AG04449 (cell line): ENCODE measurements at places on chromosomes 6 and 20.

DNA sequence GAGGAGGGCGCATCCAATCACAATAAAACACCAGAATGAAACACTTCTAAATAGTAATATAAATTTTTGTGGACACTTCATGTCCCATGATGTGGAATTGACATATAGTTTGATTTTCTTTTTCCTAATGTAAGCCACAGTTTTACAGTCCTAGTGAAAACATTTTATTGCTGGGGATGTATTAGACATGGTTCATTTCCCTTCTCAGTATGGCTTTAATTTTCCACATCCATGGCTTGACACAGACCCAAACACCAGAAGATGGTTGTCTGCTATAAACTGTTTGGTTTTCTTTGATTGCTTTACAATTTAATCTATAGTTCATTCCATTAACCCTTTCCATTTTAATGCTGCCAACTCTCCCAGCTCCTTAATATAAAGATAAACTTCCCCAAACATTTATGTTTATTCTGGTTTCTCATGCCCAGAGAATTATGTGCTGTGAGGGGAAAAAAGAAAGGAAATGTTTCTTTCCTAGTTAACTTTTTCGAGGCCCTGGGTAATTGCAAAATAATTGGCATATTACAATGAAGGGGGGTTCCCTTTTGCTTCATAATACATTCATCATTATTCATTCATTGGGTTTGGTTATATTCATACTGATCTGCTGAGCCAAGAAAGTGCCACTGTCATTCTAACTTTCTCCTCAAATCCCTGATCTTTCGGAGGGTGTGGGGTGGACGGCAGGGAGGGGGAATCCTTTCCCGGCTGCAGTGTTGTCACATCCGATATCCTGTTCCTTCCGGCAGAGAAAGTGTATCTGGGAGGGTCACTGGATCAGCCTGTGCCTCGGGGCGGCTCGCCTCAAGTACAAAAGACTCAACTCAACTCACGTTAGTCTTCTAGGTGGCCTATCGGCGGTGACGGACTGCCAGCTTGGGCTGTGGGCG, 127.6 kb upstream of the TFAP2D start:
- DNase-seq, result no peak

GRCh38 chr6:83429857-83430610, 817 bp downstream of the ME1 start:
- no peak for DNase-seq

DNA sequence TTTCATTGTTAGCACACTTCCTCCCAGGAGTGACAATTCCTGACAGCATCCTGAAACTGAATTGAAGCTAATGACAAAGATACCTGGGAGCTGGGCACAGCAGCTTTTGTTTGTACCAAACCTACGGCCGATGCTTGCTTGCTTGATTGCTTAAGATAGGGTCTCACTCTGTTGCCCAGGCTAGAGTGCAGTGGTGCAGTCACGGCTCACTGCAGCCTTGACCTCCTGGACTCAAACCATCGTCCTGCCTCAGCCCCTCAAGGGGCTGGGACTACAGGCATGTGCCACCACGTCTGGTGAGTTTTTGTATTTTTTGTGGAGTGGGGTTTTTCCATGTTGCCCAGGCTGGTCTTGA, 84.7 kb upstream of the SCP2D1 start:
- no peak for DNase-seq

- DNase-seq, result no peak
Measured at GRCh38 chr6:44078827-44079671, 48.2 kb downstream of the MRPL14 start.

GRCh38 chr20:330233-331149, 5.1 kb downstream of the SOX12 start:
- no peak for DNase-seq

- DNase-seq, result no peak
Measured at GRCh38 chr6:169415179-169415578, 161.5 kb upstream of the THBS2 start.

- DNase-seq, result no peak
Measured at GRCh38 chr6:47342824-47343223, 33.1 kb upstream of the TNFRSF21 start.

DNA sequence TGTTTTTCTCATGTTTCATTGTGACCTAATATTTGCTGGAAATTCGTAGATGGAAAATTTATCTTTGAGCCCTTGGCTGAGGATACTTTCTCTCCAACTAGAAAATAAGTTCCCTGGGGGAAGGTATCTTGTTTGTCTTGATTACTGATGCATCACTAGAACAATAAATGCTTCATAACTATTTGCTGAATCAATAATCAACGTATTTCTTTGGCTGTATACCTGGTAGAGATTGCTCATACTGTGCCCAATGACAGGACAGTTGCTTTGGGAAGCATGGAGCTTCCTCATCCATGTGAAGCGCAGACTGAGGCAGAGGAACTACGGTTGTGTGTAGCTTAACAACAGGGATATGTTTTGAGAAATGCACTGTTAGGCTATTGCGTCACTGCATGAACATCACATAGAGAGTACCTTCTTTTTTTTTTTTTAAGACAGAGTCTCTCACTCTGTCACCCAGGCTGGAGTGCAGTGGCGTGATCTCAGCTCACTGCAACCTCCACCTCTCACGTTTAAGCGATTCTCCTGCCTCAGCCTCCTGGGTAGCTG, 34.2 kb upstream of the RPN2 start:
- DNase-seq, result no peak

DNA sequence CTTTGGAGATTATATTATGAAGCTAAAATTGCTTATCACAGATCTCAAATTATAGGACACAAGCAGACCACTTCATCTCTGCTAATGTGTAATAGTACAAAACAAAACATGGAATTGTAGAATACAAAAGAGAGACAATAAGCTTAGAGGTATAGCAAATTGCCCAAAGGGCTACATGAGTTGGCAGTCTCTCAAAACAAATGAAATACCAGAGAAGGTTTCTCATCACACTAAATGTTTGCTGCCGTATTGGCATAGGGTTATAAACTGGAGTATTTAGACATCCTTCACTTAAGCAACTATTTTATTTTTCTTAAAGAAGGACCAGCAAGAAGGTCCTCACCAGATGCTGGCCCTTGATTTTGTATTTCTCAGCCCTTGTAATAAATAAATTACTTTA, 5.9 kb upstream of the EYA4 start:
- no peak for DNase-seq

DNA sequence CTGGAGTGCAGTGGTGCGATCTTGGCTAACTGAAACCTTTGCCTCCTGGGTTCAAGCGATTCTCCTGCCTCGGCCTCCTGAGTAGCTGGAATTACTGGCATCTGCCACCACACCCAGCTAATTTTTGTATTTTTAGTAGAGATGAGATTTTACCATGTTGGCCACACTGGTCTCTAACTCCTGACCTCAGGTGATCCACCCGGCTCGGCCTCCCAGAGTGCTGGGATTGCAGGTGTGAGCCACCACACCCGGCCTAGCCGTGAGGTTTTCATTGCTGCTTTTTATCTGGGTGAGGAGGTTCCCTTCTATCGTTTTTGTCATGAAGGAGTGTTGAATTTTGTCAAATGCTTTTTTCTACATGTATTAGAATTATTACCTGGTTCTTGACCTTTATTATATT, 23.9 kb downstream of the SRC start:
- DNase-seq, result no peak

DNA sequence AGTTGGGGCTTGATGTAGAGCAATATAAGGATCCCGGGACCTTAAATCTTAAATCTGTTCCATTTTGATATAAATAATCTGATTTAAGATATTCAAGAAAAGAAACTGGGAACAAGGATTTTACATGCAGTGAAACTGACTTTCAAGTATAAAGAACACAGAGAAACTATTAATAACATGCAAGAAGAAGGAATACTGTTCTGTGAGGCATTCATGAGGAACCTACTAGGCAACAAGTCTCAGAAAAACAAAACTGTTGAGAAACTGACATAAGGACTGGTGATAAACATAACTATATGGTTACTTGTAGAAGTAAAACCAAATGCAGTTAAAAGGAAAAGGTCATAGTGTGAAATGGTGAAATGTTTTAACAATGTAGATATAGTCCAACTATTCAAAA, 15.8 kb downstream of the HDDC2 start:
- DNase-seq, result no peak

GRCh38 chr6:93177438-93177837, 241.9 kb downstream of the EPHA7 start:
- no peak for DNase-seq

DNA sequence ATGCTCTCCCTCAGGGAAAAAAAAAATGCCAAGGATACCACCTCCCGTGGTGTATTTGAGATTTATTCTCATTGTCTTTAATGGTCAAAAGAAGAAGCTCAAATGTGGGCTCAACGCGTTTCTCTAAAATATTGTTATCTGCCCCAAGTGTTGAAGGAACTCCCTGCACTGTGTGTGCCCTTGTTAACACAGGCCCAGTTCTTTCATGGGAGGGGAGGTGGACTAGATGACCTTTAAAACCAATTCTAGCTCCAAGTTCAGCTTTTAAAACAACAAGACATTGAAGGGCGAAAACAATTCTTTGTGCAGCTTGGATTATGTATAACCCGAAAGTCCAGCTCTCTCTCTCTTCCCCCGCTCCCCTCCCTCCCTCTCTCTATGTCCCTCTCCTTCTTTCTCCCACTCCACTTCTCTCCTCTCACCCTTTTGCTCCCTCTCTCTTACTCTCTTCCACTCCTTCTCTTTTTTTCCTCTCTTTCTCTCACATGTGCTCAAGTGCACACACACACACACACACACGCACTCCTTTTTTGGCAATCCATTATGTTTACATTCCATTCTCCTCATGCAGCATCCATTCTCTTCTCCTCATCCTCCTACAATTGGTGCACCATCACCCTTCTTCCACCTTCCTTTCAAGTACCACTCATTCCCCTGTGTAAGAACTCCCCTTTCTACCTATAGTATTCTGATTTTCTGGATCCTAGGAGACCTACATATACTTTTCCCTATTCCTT, 8.5 kb downstream of the HLA-DMB start:
- DNase-seq, result no peak

DNA sequence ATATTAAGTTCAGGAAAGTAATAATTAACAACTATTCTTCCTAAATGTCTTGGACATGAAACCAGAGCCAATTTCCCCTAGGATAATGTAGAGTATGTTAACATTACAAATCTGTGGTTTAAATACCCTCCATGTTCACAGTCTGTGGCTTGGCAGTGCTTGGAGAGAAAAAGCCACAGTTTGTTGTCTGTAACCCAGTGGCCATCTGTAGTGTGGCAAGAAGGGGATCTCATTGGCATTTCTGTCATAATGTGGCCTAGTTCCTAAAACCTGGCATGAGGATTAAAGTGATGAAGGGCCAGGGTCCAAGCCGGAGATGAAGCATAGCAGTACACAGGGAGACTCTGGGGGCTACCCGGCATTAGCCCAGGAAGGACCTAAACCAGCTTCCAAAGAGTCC, 31.2 kb downstream of the SYNE1 start:
- no peak for DNase-seq

DNA sequence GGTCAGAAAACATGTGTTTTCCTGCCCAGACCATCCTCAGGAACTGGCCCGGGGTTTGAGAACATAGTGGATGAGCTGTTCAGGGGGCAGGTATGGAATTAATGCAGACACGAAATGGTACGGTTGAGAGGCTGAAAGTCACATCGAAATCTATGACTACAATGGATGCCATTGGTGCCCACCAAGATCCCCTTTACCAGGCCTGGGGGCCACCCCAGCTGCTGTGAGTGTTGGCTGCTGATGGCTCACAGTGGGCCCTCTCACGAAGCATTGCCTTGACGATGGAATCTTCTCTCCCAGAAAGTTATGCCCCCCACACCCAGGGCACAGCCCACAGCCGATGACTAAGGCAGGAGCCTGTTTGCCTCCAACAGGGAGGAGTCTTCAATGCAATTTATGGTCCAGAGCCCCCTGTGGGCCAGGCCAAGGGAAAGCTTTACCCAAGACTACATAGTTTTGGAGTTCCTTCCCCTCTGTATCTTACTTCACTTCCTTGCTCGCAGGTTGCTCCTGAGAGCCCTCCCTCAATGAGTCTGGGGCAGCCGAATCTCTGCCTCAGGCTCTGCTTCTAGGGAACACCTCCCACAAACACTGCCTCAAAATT, 92.6 kb downstream of the BFSP1 start:
- no peak for DNase-seq

DNA sequence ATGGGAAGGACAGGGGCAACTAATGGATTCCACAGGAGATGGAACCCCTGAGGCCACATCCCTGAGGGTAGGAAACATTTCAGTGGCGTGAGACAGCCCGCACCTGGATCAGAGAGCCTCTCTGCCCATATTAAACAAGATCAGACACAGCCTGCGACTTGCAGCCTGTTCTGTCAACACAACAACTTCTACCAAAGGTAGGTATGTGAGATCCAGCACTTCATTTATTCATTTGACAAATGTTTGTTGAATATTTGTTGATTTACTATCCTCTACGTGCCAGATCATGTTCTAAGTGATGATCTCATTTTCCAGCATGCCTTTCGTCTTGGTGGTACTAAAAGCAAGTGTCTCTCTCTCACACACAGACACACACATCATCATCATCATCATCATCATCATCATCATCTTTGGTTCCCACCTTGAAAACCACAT, 43.2 kb upstream of the NT5E start:
- DNase-seq, result no peak

DNA sequence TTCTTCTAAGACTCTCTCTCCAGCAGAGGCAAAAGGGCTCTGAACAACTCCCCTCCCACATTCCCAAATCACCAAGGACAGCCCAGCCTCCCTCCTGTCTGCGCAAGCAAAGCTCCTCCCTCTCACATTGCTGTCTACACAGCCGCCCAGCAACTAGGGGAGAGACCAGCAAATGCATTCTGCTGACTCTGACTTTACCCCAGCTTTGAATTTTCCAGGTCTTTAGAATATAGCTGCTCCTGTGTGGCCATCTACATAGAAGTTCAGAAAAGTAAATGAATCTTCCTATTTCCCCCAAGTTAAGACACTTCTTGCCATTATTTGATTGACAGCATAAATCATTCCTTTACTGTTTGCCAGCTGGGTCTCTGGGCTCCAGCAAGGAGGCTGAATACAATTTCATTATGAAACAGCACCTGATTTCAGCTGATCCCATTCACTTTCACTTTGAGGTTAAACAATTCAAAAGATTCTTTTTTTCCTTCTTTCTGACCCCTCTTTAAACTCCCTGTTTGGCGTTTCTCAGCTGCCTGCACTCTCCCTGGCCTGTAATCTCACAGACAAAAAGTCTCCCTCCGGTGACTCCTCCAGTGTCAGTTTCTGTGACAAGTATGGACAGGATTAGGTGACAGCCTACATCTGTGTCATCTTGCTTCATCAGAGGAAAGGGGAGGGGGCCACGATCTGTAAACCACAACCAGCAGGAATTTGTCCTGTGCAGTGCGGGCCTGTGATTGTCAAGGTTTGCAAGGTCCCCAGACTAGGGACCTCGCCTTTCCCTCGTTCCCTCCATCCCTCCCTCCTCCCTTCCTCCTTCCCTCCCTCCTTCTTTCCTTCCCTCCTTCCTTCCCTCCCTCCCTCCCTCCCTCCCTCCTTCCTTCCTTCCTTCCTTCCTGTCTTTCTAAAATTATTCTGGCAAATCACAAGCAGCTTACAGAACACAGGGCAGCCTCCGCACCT, 205.6 kb upstream of the RIN2 start:
- no peak for DNase-seq

DNA sequence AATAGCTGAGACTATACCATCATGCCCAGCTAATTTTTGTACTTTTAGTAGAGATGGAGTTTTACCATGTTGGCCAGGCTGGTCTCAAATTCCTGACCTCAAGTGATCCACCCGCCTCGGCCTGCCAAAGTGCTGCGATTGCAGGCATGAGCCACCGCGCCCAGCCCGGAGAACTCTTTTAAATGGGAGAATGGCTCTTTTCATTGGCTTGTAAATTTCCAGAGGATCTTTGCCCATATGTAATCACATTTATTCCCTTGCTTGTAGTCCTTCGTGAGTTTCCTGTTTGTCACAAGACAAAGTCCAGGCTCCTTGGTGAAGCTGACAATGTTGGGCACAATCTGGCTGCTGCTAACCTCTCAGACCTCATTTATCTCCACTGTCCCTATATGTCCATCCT, 135.1 kb downstream of the CEP57L1 start:
- DNase-seq, result no peak
